Activated T-cell treated with anti-CD3 and anti-CD28 coated beads, Interleukin-2, amount 50 U/mL, for 72 hours (primary cell): ENCODE measurements at places on chromosomes 7 and 10. TPM values are rescaled to one million over a fixed set of nuclear protein-coding genes. Genes with fewer than 3 reads are reported as not detected.

The TRPV5 gene
- total RNA-seq, result 0.09 TPM

- DNase-seq, result no peak
Observed at GRCh38 chr10:72133517-72133916, 45.2 kb upstream of the SPOCK2 start.

- DNase-seq, result no peak
Observed at GRCh38 chr10:8056378-8056777, 1.9 kb downstream of the GATA3 start.

GRCh38 chr10:118497227-118497626 is 98.2 kb downstream of the PRLHR start:
- DNase-seq, result no peak

DNA sequence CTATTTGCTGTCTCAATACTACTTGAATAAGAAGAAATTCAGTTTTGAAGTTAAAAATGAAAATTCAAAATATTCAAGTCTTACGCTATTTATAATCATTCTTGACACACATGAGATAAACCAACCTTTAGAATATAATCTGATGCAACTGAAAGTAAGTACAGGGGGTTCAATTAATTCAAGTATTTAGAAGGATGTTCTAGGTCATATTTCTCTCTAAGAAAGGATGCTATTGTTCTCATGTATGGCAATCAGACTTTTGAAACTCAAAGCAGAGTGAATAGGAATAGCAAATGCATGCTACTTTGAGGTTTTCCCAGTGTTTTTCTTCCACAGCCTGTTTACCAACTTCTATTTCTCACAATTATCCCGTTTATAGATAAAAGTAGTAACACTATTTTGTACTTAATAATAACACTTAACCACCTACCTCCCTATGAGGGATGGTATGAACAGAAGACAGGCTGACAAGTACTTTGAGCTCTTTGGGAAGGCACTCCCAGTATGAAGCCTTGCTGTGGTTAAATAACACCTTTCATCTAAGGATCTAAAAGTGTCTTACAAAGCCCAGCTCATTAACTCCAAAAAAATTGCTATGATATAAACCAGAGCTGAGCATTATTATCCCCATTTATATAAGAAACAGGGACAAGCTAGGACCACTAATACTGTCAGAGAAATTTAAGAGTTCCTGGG is 18.0 kb upstream of the SPOCK2 start:
- DNase-seq, result no peak

The TMEM72 gene
- total RNA-seq, result not detected

GRCh38 chr7:136309407-136309806 is 332.2 kb upstream of the MTPN start:
- DNase-seq, result no peak

The INHBA gene
- total RNA-seq, result 0.19 TPM
